ENCODE measurements at places on chromosomes 2 and 18. TPM values are rescaled to one million over a fixed set of nuclear protein-coding genes. Genes with fewer than 3 reads are reported as not detected.

- no peak within 1 kb of the TSS for H3K27ac ChIP-seq
- peak within 1 kb of the TSS; percentile 81 for H3K4me3 ChIP-seq
- peaks cover 87% of the 10 kb centered on the region for H3K27me3 ChIP-seq
- H3K4me1 ChIP-seq: peaks cover 4% of the 10 kb centered on the region
- H3K36me3 ChIP-seq: no peaks in the 10 kb centered on the region
- no peak for DNase-seq
These were observed at the start of gene C2orf72 for GRCh38 chr2:231037202-231037730. Gene C2orf72 (plus strand): TSS chr2:231037523. CDS start chr2:231037566, 43 bp downstream.

DNA sequence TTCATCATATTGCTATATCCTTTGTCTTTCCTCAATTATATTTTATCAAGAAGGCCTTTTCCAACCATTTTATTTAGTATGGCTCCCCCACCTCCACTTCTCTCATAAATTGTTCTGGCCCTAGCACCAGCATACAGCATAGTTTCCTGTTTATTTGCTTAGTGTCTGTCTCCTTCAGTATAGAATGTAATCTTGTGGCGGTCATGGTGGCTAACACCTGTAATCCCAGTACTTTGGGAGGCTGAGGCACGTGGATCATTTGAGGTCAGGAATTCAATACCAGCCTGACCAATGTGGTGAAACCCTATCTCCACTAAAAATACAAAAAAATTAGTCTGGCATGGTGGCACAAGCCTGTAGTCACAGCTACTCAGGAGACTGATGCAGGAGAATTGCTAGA, 39.6 kb upstream of the CLASP1 start:
- H3K27ac ChIP-seq: no peak overlapping the region
- H3K27me3 ChIP-seq: no peaks in the 10 kb centered on the region
- peaks cover 4% of the 10 kb centered on the region for H3K36me3 ChIP-seq
- DNase-seq: peak; percentile 15

The LRP1B gene
- 16.0 TPM for total RNA-seq

The GALNT13 gene
- 11.2 TPM for total RNA-seq

GRCh38 chr2:161316701-161317100, 8.5 kb downstream of the PSMD14 start:
- peaks cover 5% of the 10 kb centered on the region for H3K36me3 ChIP-seq
- no peak overlapping the region for H3K4me3 ChIP-seq
- peaks cover 13% of the 10 kb centered on the region for H3K4me1 ChIP-seq

GRCh38 chr2:138177693-138178092, 213.4 kb downstream of the HNMT start:
- H3K27me3 ChIP-seq: no peaks in the 10 kb centered on the region
- DNase-seq: no peak
- no peak overlapping the region for H3K4me3 ChIP-seq
- no peak overlapping the region for H3K27ac ChIP-seq

Data from type B pancreatic cell (in vitro differentiated cells).